ENCODE measurements at places on chromosomes 2 and 18.

DNA sequence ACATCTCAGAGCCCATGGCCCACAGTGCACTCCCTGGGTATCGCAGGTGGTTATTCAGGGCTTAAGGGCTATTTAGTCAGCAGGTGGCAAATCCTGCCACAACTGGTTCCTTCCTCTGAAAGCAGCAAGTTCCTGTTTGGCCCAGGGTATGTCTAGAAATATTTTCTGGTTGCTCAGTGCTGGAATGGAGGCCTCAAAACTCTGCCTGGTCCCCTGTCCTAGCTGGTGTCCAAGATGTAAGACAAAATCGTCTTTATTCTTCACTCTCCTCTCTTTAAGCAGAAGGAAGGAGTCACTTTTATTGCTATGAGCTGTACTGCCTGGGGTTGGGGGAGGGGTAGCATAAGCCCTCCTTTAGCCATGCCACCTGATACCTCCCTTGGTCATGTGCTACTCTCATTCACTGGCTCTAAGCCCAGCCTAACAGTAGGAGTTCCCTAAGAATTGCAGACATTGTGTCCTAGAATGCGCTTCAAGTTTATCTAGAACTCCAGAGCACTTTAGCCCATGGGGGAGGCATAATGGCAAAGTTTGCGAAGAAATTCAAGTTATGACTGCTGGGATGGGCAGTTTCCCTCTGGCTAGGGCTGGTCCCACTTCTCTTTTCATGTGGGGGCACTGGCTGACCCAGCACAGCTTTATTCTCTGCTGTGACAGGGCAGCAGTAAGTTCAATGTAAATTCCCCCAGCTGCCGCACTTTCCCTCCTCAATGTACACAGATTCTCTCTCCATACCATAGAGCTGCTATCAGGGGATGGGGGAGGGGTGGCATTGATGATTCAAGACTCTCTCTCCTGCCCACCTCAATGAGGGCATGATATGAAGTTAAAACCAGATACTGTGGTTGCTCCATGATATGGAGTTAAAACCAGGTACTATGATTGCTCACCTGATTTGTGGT is 27.1 kb upstream of the CWC22 start:
- no peak for DNase-seq

DNA sequence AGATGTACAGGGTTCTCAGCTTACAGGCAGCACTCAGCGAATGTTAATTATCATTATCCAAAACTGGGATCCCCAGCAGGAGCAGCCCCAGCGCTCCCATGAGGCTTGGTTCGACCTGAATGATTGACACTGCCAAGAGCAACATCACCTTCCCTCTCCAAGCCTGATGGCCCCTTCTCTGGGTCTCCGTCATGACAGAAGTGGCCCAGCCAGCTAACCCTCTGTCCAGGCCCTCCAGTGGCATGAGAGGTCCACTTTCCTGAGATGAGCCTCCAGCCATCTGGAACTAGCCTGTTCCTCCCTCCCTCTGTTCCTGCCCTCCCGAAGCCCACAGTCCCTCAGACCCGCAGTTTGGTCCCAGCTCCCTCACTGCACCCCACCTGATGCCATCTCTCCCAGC is 97.0 kb upstream of the RAB6C start:
- no peak for DNase-seq

- DNase-seq = no peak
These were observed 385.5 kb downstream of the PIK3C3 start for GRCh38 chr18:42340423-42341009.

- peak; percentile 54 for DNase-seq
These were observed 758.0 kb upstream of the ZEB2 start for GRCh38 chr2:145277922-145278321.

GRCh38 chr2:50952596-50952995 is 79.3 kb downstream of the NRXN1 start:
- peak; percentile 88 for DNase-seq

DNA sequence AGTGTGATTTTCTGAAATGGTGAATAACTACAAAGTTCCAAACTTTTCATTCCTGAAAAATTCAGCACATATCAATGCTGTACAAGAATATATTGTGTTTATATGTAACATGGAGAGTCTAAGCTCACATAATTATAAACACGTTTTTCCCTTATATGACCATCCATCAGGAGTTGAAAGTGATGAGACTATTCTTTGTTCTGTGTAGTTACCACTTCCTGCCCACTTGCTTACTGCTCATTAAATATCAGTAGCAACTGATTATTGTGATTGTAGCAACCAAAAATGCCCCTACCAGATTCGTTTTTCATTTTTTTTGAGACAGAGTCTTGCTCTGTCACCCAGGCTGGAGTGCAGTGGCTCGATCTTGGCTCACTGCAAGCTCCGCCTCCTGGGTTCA is 30.8 kb downstream of the OTX1 start:
- no peak for DNase-seq

GRCh38 chr18:47754311-47755101 is 176.0 kb downstream of the SMAD2 start:
- peak; percentile 8 for DNase-seq

DNA sequence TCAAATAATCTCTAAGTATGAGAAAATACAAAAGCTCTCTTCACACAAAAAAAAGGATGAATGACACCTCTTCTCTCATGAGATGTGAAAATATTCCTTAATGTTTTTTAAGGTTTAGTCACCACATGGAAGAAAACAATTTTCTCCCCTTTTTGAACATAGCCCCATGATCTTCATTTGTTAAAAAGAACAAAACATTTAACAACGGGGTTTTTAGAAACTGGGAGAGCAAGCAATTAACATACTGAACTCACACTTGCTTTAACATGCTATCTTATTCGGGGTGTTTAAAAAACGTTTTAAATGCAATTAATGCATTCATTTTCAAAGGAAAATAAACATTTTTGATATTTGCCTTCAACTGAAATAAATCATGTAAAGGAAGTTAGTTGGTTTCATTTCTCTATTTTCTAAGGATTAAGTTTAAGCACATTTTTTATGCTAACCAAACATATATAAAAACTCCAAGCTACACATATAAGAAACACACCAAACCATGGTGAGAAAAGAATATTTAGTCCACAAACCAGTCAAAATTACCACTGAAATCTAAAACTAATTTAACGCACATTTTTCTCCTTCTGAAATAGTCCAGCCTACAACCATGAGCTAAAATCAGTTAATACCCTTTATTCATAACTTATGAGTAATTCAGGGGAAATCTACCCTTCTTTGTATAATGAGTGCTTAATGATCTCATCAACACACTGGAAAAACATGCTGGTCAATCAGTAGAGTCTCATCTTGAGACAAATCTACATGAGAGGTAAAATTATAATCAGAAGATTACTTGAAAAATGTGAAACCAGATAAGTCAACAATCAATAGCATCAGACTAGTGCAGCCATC is 8.2 kb downstream of the FBXO11 start:
- no peak for DNase-seq

GRCh38 chr2:4258563-4258962 is 555.2 kb downstream of the DCDC2C start:
- no peak for DNase-seq

GRCh38 chr2:223217373-223217772 is 165.4 kb downstream of the KCNE4 start:
- DNase-seq = peak; percentile 52

- no peak for DNase-seq
These were observed 25.3 kb downstream of the MMADHC start for GRCh38 chr2:149562324-149562723.
